ENCODE measurements at places on chromosomes 5 and 9. TPM values are rescaled to one million over a fixed set of nuclear protein-coding genes. Genes with fewer than 3 reads are reported as not detected.

GRCh38 chr5:73867345-73868335 is 241.6 kb downstream of the ARHGEF28 start:
- no peak for DNase-seq

C5orf22 gene
- 28.9 TPM for total RNA-seq

GRCh38 chr5:6302684-6303083 is 75.7 kb downstream of the MED10 start:
- DNase-seq, result no peak

PCA3 gene
- total RNA-seq, result not detected

DNA sequence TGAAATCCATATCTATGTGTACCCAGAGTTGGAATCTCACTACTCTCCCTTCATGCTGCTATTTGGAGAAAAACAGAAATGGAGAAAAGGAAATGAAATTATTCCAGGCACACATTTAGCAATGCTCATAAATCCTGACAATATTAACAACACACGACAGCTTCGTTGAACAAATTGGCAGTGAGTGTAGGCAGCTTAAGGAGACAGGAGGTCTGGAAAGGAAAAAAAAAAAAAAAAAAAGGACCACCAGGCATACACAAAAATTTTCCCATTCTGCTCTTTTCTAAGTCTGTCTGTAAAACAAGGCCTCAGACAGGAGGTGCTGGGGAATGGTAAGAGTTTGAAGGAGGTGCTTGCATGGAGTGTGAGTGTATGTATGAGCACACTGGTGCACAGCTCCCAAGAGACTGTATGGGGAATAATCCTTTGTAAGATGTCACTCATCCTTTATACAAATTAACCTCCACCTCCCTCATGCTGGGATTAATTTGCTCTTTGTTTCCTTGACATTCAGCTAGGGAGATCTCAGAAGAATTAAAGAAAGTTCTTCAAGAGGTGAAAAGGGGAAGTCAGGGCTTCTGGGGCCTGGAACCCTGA is 78.9 kb downstream of the ASTN2 start:
- DNase-seq, result no peak

GRCh38 chr5:117833691-117834090 is 1154.7 kb downstream of the DTWD2 start:
- no peak for DNase-seq

DNA sequence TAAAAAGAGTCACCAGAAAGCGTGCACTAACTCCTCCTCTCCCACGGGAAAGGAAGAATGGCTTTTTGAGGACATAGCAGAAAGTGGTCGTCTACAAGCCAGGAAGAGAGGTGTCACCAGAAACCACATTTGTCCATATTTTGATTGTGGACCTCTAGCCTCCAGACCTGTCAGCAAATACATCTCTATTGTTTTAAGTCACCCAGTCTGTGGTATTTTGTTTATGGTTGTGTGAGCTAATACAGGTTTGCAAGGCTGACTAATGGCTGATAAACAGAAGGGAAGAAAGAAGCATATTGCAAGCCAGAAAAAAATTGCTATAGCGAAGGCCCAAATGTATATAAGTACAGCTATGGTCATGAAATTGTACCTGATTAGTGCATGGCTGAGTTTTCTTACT is 21.4 kb downstream of the WDR70 start:
- no peak for DNase-seq

- no peak for DNase-seq
Observed at GRCh38 chr9:98287384-98287783, 31.9 kb upstream of the TBC1D2 start.

FUT7 gene
- total RNA-seq, result 8.2 TPM

DNA sequence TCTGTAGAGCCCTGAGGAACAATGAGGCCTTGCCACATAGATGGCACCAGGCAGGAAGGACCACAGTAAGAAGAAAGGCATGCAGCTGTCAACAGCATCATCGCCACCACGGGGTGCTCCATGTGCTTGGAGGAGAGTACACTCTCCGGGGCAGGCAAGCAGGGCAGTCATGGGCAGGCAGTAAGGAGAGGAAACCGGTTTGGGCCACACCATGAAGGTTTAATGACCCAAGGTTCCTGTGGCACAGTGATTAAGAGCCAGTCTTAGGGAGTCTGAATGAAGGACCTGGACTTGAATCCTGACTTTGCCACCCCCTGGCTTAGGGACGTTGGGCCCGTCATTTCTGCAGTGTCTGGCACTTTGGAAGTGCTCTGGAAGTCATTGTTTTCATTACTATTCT is 80.6 kb upstream of the ZBTB43 start:
- DNase-seq, result no peak

UBTD2 gene
- 10.6 TPM for total RNA-seq

DNA sequence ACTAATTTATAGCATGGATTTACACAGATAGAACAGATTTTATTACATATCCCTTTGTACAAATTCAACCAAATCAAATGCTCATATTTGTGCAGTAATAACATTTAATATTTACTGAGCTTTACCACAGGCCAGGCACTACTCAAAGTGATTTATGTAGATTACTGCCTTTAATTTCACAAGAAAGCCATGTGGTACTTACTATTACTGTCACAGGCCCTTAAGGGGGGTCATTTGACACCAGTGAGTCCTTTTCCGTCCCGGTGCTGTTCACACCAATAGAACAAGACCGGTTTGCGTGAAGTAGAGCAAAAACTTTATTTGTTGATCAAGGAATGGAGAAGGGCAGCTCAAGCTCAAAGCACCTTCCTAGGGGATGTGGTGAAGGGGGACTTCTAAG is 308.5 kb upstream of the KCNN2 start:
- no peak for DNase-seq

- no peak for DNase-seq
Observed at GRCh38 chr5:55308254-55308836, 556 bp downstream of the MTREX start.

DNA sequence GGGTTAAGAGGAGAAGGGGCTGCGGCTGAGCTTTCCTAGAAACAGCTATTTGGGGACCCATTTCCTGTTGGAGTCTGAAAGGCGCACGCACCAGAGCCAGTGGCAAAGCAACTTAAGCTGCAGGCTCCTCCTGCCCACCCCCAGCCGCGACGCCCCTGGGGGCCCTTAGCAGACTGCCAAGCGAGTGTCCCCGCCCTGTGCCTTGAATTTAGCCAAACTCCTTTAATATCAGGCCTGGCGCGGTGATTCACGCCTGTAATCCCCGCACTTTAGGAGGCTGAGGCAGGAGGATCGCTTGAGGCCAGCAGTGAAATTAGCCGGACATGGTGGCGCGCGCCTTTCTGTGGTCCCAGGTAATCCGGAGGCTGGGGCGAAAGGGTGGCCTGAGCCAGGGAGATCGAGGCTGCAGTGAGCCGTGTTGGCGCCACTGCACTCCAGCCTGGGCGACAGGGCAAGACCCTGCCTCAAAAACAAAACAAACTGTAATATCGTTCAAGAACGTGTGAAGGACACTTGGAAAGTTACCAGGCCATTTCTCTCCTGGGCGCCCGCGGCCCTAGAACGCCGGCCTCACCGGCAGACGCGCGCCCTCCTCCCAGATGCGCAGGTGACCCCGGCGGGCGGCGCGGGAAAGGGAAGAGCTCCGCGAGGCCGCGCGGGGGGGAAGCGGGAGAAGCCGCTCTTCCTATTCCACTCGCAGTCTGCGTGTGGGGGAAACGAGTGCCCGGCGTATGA is 1.0 kb upstream of the F2R start:
- peak; percentile 21 for DNase-seq

DNA sequence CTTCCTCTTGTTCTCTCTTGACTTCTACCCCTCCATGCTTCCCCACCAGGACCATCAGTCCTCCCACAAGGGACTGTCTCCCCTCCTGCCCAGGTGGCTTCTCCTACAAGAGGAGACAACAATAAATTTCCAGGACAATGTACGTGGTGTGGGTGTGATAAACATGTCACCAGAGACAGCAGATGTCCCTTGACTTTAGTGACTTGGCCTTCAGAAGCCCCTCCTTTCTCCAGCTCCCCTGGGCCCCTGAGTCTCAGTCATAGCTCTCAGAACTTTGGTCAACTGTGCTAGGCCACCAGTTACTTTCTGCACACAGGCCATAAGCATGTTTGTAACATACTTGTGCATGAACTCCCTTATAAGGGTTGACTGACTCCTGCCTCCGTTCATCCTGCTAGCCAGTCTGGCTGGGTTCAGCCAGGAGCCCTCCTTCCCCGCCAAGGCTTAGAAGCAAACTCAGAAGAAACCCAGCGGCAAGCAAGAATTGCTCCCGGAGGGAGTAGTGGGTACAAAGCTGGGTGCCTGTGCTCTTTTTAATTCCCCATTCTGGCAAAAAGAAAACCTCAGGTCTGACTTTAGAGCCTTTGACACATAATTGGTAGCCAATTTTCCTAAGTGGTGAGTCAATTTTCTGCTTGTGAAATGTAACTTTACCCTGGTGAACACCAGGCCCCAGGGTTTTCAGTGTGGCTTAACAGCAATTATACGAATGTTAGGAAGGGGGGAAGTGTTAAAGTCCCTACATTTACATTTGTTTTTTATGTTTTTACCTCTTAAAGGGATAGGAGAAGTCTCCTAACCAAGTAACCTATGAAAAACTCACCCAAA is 49.2 kb downstream of the EBF1 start:
- peak; percentile 60 for DNase-seq

SH3RF2 gene
- total RNA-seq, result not detected

- peak; percentile 91 for DNase-seq
Observed at GRCh38 chr9:134243778-134244467, 79.6 kb upstream of the RNU6ATAC start.

DNA sequence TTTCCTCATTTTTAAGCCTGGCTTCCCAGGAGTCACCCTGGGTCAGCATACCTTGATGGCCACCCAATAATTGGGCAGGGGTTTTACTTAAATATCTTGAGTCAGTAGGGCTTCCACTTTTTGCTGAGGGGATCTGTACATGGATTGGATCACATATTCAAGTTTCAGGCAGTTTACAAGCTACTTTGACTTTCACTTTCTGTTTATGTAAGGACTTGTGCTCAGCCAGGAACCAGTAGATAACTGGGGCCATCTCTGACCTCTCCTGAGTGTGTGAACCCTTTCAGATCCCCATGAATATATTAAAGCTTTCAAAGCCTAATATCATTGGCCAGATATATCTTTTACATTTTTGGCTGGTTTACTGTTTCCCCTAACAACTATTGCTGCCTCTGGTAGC is 45.1 kb downstream of the SLCO6A1 start:
- DNase-seq, result no peak

CNTFR gene
- not detected for total RNA-seq

SUSD3 gene
- 41.0 TPM for total RNA-seq

DNA sequence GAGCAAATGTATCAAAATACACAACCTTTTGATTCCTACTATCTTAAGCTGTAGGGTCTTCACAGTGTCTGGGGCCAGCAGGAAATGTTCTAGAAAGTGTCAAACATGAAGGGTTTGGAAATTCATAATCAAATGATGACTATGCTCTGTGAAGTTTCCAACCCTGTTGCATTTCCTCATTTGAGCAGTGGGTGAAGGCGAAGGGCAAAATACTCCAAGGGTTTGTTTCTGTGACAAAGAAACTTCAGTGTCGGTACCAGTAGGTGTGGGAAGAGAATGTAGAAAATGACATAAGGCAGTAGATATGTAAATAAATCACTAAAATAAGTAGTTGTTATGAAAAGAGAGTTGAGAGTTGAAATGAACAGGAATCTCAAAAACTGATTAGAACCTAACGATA is 576 bp downstream of the ALDOB start:
- no peak for DNase-seq

DNA sequence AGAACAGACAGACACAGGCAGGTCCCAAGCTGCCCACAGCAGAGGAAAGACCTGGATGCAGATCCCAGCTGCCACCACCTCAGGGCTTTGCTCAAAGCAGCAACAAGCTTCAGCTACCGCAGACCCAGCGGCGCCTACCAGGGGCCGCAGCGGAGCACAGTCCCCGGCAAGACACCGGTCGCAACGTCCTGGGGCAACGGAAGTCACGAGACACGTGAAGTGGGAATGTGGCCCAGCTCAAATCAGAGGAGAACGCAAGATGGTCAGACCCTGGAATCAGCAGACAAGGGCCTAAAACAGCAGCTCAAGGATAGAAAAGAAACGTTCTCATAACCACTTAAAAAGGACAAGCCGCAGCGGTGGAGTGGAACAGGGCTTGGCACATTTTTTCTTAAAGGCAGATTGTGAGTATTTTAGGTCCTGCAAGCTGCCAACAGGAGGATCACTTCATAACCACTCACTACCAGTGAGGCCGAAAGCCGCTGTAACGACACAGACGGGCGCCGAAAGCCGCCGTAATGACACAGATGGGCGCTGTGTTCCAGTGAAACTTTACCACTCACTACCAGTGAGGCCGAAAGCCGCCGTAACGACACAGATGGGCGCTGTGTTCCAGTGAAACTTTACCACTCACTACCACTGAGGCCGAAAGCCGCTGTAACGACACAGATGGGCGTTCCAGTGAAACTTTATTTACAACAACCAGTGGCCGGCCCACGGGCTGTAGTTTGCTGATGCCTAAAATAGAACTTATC is 21.7 kb downstream of the SLC9A3 start:
- DNase-seq, result no peak

- no peak for DNase-seq
Observed at GRCh38 chr5:166517976-166518375, 1773.5 kb upstream of the WWC1 start.

RASGRF2 gene
- total RNA-seq, result 0.37 TPM

CENPH gene
- 11.9 TPM for total RNA-seq

PHF24 gene
- total RNA-seq, result not detected

ANKDD1B gene
- total RNA-seq, result 1.1 TPM

- DNase-seq, result no peak
Observed at GRCh38 chr5:93092349-93093105, 488.5 kb downstream of the NR2F1-AS1 start.

DBH gene
- not detected for total RNA-seq

GRCh38 chr5:140632366-140633020 is 482 bp downstream of the CD14 start:
- peak; percentile 68 for DNase-seq

- no peak for DNase-seq
Observed at GRCh38 chr5:134580001-134580460, 52.6 kb downstream of the SAR1B start.

AIF1L gene
- total RNA-seq, result not detected

- DNase-seq, result no peak
Observed at GRCh38 chr9:19510907-19511306, 102.1 kb downstream of the ACER2 start.

GRCh38 chr9:27619743-27620142 is 46.5 kb upstream of the C9orf72 start:
- DNase-seq, result no peak

GRCh38 chr9:74721696-74722660 is 165.7 kb downstream of the TRPM6 start:
- DNase-seq, result no peak

- no peak for DNase-seq
Observed at GRCh38 chr5:8114597-8115266, 245.8 kb downstream of the MTRR start.

VAV2 gene
- total RNA-seq, result 128 TPM

GRCh38 chr9:18393340-18394130 is 80.4 kb upstream of the ADAMTSL1 start:
- DNase-seq, result no peak

CDH9 gene
- not detected for total RNA-seq

- no peak for DNase-seq
Observed at GRCh38 chr5:142080248-142080647, 28.3 kb upstream of the NDFIP1 start.

ALDOB gene
- total RNA-seq, result not detected

All from B cell (primary cell).